ENCODE measurements at places on chromosomes 4 and X.

GRCh38 chrX:18956303-18957032 lies 27.4 kb downstream of the PHKA2 start:
- DNase-seq, result no peak

- DNase-seq, result no peak
These were observed 63.6 kb downstream of the PALLD start for GRCh38 chr4:168560184-168561180.

DNA sequence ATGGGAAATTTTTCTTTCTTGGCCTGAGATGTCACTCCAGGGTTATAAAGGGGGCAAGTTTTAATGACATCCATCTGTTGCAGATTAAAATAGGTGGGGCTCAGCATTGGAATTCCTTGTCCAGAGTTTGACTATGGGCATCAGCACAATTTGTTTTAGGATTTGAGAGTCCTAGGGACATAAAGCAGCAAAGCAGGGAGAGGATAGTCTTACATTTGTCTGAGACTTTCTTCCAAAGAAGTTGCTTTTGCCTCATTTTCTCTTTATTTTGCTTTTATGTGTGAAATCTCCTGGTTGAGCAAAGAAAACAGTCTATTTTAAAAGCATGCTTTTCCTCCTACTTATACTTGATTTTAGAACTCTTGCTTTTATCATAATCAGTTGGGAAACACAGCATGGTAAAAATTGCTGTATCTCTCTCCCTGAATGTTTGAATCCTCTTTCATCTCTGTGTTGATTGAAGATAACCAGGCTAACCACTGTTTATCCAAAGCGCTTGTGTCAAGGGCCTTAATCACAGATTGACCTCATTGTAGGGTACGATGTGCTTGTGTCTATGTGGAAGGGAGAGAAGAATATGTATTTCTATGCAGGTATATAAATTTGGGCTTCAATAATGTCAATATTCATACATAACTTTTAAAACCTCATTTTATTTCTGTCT lies 121.5 kb downstream of the ANK2 start:
- DNase-seq, result no peak

DNA sequence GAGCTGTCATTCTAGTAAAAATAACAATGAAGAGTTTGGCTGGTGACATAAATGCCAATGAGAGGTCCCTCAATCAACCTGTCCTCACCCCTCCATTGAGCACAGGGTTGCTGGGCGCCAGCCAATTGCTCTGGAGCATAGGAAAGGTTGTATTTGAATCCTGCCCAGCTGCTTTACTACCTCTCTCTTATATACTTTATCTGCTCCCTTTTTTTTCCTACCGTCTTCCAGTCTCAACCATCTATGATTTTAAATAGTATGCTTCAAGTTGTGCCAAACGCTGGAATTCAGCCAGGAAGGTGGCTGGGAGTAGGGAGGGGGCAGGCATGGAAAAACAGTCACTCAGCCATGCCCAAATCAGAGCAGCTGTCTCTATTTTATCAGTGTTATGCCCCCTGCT lies 153.8 kb downstream of the NR3C2 start:
- no peak for DNase-seq

DNA sequence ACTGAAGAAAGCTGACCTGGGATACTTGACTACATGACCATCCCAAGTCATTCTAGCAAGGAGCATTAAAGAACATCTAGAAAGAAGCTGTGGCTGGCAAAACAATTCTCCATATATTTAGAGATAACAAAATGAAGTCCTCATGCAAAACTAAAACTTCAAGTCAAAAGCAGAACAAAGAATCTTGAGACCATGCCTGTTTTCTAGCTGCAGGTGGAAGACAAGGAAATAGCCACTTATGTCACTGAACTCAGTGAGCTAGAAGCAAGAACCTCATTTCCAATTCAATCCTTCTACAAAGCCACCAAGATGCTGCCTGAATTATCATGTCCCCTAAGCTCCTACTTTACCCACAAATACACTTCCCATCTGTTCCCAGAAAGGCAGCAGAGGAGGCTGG lies 13.8 kb downstream of the USP46 start:
- no peak for DNase-seq

- DNase-seq, result peak; percentile 5
These were observed 151.2 kb upstream of the SLC4A4 start for GRCh38 chr4:71187404-71188155.

DNA sequence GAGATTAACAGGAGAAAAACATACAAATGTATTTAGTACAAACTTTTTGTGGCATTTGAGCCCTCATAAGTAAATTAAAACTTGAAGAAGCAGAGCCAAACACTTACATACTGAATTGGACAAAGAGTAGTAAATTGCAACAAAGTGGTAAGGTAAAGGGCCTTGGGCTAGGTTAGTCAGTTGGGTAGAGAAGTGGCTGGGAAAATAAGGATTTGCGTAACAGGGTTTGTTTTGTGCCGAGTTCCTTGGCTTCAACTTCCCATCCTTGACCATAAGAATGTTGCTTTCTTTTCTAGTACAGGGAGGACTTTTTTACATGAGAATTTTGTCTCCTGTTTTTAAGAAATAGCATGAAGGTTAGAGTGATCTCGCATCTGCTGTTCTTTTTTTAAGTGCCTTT lies 33.3 kb upstream of the DSPP start:
- no peak for DNase-seq

DNA sequence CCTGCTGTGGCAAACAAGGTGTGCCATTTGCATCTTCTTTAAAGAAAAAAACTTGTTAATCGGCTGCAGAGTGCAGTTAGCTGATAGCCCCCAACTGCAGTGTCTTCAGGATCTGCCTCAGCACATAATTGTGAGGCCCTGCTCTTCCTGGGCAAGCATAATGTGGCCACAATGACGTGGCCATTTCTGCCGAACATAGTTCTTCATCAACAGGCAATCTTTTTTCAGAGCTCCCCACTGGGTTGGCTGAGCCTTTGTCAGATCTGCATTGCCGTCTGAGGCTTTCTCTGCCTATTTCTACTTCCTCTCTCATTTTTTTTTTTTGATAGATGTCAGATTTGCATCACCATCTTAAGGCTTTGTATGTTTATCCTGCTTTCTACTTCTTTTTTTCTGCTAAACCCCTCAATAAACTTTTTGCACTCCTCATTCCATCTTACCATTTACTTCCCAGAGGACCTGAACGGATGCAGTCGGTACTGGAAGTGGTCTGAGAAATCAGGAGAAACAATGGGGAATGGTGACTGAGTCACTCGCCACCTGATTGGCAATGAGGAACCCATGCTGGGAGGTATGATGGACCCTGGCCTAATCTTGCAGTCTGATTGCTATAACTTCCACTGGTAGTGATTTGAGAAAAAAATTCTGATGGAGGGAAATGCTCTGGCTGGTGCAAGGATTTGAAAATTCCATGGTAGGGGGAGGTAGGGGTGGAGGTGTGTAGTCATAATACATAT lies 21.2 kb upstream of the TAB3 start:
- DNase-seq, result no peak

GRCh38 chr4:82519072-82519471 lies 42.7 kb downstream of the TMEM150C start:
- DNase-seq, result no peak

GRCh38 chrX:57817302-57817701 lies 93.0 kb downstream of the ZXDA start:
- DNase-seq, result no peak

GRCh38 chr4:152243896-152244595 lies 291.8 kb downstream of the FBXW7 start:
- no peak for DNase-seq

DNA sequence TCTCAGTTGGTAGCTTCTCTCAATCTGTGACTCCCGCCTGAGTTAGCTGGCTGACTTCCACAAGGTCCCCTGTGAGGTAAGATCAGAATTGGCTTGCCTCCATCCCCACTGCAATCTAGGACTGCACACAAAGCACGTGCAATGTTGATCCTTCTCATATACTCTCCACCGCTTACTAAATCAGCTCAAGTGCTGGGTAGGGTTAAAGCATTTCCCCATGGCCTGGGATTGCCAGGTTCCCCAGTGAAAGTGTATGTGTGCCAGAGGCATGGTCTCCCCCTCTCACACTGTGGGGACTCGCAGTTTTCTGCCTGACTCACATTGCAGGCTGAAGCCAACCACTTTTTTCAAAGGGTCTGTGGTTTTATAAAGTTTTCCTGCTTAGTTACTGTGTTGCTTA lies 886.9 kb downstream of the FAM133A start:
- no peak for DNase-seq

DNA sequence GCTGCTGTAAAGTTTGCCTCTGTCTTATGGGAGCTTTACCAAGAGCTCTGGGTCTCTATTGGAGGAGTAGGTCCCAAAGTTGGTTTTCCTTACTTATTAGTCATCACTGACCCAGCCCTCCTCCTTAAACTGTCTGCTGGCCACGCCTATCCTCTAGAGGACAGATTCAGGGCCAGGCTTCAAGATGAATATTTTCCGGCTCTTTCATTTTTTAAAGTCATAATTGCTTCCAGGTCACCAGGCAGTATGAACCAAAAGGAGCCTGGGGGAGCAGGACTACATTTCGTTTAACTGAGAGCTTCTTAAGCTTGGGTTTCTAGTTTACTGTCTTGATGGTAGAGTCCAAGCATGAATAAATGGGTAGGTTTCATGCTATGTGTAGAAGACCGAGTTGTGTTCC lies 13.7 kb downstream of the BCORL1 start:
- no peak for DNase-seq

- DNase-seq, result no peak
These were observed 690.9 kb downstream of the PCDH19 start for GRCh38 chrX:99719140-99719539.

- DNase-seq, result no peak
These were observed 5.3 kb downstream of the FGF5 start for GRCh38 chr4:80271801-80272200.

GRCh38 chr4:22708961-22709360 lies 16.2 kb downstream of the GBA3 start:
- DNase-seq, result no peak

GRCh38 chr4:140103676-140104075 lies 50.3 kb downstream of the MAML3 start:
- DNase-seq, result no peak

GRCh38 chrX:10798041-10798440 lies 177.7 kb upstream of the MID1 start:
- DNase-seq, result no peak

- no peak for DNase-seq
These were observed 11.3 kb downstream of the FRG2 start for GRCh38 chr4:190015538-190016368.

DNA sequence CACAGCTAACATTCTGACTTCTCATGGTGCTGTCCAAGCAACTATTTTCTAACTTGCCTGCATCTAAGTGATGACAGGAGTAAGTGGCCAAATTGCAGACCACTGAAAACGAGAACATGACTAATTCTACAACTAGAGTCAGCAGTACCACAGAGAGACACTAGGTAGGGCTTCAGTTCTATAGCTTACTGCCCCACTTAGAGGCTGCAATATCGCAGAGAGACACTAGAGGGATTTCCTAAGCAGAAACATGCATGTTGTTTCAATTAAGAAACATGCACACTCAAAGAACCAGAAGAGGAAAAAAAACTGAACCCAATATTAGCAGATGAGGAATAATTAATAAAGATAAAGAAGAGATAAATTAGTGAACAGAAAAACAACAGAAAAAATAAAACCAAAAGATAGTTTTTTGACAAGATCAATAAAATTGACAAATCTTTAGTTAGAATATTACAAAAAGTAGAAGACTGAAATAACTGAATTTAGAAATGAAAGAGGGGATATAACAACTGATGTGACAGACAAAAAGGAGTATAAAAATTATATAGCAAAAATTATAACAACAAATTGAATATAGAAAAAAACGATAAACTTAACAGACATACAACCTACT lies 100.8 kb downstream of the SPIN4 start:
- no peak for DNase-seq

DNA sequence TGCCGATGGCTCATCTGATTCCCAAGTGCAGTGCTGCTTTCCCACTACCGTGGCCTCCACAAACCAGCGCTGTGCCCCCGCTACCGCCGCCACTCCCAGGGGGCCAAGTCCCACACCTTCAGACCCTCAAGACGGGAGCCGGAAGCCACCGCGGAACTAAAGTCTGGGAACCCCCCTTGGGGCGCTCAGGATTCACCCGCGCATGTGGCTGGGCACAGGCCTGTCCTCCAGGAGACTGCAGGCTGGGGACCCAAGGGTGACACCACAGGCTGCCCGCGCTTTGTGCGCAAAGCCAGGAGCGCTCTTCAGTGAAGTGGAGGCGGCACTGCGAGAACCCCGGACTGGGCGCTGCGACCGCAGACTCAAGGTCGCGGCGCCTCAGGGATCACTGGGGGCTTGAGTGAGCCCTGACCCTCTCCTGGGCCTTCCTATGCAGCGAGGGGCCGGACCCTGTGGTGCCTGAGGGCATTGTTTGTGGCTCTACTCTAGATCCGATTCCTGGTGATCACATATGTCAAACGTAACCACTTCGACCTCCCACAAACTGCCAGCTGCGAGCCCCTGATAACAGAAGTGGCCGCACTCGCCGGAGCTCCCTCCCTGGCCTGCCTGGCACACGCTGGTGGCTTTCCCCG lies 20.4 kb upstream of the TBC1D14 start:
- DNase-seq, result no peak

DNA sequence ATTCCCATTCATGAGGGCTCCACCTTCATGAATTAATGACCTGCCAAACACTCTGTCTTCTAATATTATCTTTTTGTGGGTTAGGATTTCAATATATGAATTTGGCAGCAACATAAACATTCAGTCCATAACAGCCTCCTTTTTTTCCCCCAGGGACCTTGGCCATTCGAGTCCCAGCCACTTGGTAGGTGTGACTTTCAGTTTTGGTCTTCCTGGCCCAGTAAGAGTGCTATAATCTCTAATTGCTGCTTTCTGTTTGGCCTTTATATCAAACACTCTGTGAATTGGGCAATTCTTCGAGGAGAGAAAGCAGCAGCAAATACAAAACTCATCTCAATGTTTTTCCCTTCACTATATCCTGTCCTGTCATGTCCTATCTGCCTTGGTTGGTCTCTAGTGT lies 12.4 kb upstream of the RADX start:
- no peak for DNase-seq

GRCh38 chr4:147955827-147956558 lies 224.1 kb downstream of the ARHGAP10 start:
- no peak for DNase-seq

- DNase-seq, result no peak
These were observed 35.5 kb downstream of the EREG start for GRCh38 chr4:74400395-74400794.

DNA sequence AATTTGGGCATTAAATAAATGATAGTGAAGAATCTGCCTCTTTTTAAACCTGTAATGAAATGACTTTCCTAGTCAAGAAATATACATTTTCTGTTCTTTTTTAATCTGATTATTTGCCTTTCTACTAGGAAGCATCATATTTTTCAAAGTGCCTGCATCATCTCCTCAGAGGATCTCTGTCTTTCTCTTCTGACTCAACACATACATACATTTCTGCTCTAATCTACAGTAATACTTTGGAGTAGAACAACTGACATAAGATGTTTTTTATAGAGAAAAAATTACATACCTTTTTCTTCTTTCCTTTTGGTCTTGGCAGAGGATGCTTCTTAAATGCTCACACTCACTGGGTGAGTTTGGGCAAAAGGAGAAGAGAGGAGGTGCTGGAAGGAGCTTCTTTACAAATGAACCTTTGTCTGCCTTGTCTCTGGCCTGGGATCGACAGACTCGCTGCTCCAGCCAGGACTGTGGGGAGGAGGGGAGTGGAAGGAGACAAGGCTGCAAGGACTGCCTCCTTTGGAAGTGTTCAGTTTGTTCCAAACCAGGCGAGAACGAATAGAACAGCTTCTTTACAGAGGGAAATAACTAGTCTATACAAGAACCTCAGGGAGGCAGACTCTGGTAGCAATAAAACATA lies at the start of gene SCRG1:
SCRG1 (minus strand) TSS at position 338 of the 637 bp plus-strand sequence. CDS start 7,702 bp downstream, outside the sequence.
- DNase-seq, result no peak

- DNase-seq, result no peak
These were observed 22.1 kb downstream of the PPP1R2C start for GRCh38 chrX:42755815-42756214.

All from stimulated activated CD8-positive, alpha-beta memory T cell treated with anti-CD3 and anti-CD28 coated beads, Interleukin-15, amount 100 ng/mL, for 4 hours (primary cell).